Breast epithelium (tissue), 4 donors: ENCODE measurements at places on chromosomes 5 and 9. TPM values are rescaled to one million over a fixed set of nuclear protein-coding genes. Genes with fewer than 3 reads are reported as not detected.

The KIF3A gene
- total RNA-seq = 11.5 TPM

The RANBP17 gene
- 6.9 TPM for total RNA-seq

The TLR4 gene
- 23.0 TPM for total RNA-seq

- H3K36me3 ChIP-seq = no peaks in the 10 kb centered on the region
- no peak for DNase-seq
- H3K4me3 ChIP-seq = no peak overlapping the region
- H3K4me1 ChIP-seq = no peaks in the 10 kb centered on the region
- no peaks in the 10 kb centered on the region for H3K27me3 ChIP-seq
Measured at GRCh38 chr9:87441251-87441650, 56.4 kb upstream of the DAPK1 start.

GRCh38 chr5:32047056-32047455, 127.1 kb downstream of the GOLPH3 start:
- H3K27ac ChIP-seq = no peak overlapping the region
- DNase-seq = no peak
- H3K4me1 ChIP-seq = no peaks in the 10 kb centered on the region
- no peak overlapping the region for H3K4me3 ChIP-seq

DNA sequence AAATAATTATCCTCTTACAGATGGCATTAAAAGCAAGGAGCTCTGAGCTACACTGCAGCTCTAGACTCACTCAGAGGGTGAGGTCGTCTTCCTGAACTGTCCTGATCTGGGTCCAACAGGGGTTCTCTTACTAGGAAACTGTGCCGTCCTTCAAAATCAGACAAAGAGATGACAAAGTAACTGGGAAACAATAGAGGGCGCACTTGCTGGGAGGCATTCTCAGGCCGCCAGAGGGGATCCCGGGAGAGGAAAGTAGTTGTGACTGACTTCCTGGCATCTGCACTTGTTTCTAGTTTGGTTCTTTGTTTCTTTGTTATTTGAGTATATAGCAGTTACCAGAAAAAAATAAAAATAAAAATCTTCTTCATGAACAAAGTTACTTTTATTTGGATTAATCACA, 142.9 kb upstream of the MSX2 start:
- H3K4me3 ChIP-seq = no peak overlapping the region
- no peak overlapping the region for H3K27ac ChIP-seq
- H3K36me3 ChIP-seq = no peaks in the 10 kb centered on the region
- no peaks in the 10 kb centered on the region for H3K4me1 ChIP-seq
- H3K27me3 ChIP-seq = peaks cover 3% of the 10 kb centered on the region

DNA sequence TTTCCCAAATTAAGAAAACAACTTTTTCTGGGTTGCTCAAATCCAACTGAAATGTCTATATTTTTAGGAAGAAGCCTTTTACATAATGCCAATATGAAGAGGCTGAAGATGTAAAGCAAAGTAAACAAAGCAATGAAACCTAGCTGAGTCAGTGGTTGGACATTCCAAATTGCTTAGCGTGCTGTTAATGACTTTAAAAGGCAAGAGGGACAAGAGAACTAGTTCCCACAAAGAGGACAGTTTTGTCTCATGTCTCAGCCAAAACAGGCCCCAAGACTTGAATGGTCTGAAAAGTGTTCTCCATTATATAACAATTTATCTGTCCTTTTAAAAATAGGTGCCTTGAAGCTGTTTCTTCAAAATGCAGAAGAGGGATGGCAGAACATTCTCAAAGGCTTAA, 407.0 kb downstream of the ENC1 start:
- no peaks in the 10 kb centered on the region for H3K27me3 ChIP-seq
- H3K36me3 ChIP-seq = no peaks in the 10 kb centered on the region
- H3K27ac ChIP-seq = no peak overlapping the region
- DNase-seq = no peak
- no peak overlapping the region for H3K4me3 ChIP-seq

DNA sequence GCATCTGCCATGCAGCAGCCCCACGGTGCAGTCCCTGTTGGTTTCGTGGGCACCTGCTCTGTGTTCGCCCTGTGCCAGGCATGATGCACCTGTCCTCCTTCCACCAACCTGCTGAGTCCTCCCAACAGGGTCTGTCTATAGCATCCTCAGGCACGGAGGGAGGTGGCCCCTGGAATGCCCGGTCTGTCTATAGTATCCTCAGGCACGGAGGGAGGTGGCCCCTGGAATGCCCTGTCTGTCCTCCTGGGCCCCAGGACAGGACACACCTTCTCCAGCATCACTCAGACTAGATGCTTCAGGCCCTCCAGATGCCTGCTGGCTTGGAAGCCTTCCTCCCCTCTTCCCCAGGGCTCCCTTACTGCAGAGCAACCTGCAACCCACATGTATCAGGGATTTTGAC, 9.9 kb upstream of the PHYHD1 start:
- peaks cover 29% of the 10 kb centered on the region for H3K4me1 ChIP-seq
- H3K4me3 ChIP-seq = no peak overlapping the region

DNA sequence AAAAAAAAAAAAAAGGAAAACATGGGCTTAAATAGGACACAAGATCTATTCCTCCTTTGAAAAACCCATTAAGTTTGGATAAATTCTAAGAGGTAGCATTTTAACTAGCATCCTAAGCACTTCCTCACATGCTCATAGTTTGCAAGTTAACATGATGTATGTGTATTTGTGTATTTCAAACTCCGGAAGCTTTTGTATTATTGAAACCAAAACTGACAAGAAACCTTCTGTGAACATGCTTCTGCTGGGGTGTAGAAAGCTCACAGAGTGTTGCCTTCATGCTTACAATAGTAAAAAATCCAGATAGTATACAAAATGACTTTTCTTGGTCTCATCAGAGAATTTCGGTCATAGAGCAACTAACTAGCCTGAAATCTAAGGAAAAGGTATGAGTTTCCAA, 103.8 kb downstream of the SH3GL2 start:
- H3K27ac ChIP-seq = no peak overlapping the region
- no peak overlapping the region for H3K4me3 ChIP-seq
- DNase-seq = no peak
- H3K36me3 ChIP-seq = no peaks in the 10 kb centered on the region
- no peaks in the 10 kb centered on the region for H3K27me3 ChIP-seq

DNA sequence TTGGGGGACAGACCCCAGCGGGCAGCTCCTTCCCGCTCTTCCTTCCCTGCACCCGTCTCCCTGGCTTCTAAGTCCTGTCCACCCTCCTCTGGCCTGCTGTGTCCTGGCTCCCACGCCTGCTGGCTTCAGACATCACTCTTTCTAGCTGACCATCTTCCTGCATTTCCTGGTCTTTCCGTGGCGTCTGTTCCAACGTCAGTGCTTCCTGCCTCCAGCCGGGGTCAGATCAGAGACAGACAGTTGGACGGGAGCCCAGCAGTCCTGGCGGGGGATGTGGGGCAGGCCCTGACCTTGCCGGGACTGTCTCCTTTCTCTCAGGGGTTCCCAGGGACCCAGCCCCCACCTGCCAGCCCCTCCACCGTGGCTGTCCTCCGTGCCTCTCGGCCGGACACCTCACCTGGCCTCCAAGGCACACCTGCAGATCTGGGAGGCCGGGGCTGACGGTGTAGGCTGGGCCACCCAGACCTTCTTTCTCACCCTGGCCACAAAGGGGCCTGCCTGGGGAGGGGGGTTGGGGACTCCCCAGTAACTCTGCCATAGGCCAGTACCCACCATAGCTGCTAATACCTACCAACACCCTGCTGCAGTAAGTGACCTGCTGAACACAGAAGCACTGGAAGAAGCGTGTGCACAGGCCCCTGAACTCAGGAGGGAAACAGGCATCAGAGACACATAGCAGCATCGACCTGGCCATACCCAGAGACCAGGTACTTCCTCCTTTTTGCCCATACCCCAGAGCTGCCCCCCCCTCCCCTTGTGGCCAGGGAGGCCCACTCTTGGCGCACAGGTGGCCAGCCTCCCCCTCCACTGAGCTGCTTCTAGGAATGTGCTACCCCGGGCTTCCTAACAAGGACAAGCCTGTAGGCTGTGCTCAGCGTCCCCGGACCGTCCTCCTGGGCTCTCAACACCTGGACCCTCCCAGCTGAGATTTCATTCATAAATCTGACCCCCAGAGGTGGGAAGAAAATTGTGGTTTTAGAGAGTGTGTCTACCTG, 5.1 kb downstream of the NRARP start:
- peak overlapping the region; percentile 88 for H3K27ac ChIP-seq
- DNase-seq = no peak
- H3K36me3 ChIP-seq = no peaks in the 10 kb centered on the region
- H3K27me3 ChIP-seq = no peaks in the 10 kb centered on the region

DNA sequence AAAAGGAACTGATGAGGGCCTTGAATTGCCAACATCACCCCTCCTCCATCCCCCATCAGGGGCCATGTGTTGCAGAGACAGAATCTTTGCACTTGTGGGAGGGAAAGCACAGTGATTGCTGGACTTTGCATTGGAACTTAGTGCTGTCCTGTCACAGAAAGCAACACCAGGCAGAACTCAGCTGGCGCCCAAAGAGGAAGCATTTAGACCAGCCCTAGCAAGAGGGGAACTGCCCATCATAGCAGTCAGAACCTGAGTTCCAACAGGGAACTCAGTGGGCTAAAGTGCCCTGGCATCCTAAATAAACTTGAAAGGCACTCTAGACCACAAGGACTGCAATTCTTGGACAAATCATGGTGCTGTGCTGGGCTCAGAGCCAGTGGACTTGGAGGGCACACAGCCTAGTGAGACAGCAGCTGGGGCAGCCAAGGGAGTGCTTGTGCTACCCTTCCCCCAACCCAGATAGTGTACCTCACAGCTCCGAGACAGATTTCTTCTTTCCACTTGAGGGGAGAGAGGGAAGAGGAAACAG, 128.1 kb downstream of the ACTL7B start:
- H3K4me3 ChIP-seq = no peak overlapping the region
- H3K27me3 ChIP-seq = no peaks in the 10 kb centered on the region
- no peak for DNase-seq
- H3K36me3 ChIP-seq = no peaks in the 10 kb centered on the region

DNA sequence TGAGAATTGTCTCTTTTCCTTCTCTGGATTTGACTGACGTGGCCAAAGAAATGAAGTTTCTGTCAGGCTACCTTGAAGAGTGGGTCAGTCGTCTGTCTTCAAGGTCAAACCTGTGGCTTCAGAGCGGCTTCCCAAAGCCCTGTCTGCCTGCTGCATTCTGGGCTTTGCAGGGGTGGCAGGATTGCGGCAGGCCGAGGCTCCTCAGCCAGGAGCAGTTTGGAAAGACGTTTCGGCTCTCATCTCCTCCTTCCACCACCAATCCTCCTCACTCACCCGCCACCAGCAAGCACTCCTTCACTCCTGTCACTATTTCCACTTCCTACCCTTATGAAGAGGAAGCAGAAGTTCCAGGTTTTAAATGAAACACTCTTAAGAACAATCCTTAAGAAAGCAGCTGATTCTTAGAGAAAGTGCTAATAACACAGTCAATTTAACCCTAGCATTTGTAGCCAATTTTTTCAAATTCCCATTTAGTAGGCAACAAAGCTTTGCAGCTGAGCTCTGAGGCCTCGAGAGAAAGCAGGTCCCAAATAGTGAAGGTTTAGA, 351.7 kb downstream of the ZNF608 start:
- H3K4me1 ChIP-seq = no peaks in the 10 kb centered on the region
- DNase-seq = no peak
- no peaks in the 10 kb centered on the region for H3K27me3 ChIP-seq
- no peak overlapping the region for H3K27ac ChIP-seq
- no peak overlapping the region for H3K4me3 ChIP-seq
- H3K36me3 ChIP-seq = no peaks in the 10 kb centered on the region

DNA sequence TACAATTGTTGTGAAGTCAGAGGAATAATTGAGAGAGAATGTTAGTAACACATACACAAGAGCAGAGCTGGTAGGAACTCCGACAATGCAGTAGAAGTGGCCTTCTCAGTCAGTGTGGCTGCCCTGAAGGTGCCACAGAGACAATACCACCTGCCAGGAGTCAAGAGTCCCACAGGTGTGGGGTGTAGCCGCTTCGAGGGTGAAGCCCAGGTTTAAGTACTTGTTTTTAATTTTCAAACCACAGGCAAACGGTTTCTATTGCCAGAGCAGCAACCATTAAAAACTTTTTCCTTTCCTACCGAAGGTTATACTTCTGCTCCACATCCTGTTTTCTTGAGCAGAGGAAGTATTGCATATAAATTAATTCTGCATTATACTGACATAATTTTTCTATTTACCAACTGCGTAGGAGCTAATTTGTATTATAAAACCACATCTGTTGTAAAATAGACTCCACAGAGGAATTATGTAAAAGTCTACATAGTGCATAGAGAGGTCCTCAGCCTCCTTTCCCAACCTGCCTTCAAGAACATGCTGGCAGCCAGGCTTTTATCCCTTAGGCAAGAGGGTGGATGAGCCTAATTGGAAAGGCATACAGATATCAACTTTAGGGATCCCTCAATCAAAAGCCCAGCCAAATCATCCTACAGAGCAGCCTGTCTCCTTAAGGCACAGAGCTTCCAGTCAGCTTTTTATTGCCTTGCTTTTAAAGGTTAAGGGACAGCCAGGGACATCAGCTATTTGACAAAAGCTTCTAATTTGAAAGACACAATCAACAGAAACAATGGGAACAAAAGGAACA, 12.9 kb upstream of the ACTBL2 start:
- no peaks in the 10 kb centered on the region for H3K27me3 ChIP-seq
- peaks cover 6% of the 10 kb centered on the region for H3K4me1 ChIP-seq
- no peaks in the 10 kb centered on the region for H3K36me3 ChIP-seq

DNA sequence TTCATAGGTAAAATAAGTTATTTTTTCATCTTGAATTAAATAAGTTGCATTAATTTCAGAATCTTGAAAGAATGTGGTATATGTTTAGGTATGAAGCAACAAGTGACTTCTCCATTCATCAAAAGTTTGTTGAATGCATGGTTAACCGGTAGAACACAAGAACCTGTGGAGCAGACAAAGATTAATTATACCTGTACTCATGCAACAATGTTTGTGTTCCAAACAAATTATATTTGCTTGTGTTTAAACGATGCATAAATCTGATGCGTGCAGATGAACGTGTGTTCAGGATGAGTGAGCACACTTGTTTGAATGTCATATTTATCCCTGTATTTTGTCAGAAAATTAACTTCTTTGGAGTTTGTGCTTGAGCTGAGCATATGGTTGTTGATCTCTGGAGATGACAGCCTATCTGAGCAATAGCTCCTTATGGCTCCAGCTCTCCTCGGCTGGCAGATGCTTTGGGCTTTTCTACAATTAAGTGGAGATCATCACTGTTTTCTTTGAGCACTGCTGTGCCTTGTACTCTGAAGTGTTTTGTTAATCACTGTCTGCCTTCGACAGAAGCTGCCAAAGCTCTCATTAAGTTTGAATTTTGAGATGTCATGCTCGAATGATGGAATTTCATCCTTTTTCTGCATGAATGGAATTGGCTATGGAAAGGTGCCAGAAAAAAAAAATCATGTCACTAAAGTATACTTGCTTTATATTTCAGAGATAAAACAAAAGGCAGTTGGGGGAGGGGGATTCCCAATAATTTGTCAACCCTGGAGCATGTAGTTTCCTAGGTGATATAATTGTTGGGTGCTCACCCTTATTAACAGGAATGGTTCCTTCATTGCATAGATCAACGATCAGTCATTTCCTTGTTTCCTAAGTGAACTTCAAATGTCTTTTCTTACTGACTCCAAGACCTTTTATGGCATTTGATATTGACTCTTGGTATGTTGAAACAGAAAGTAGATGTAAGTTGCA, 502.5 kb upstream of the ARRDC3 start:
- no peak overlapping the region for H3K27ac ChIP-seq
- no peak for DNase-seq
- no peaks in the 10 kb centered on the region for H3K4me1 ChIP-seq
- H3K4me3 ChIP-seq = no peak overlapping the region
- no peaks in the 10 kb centered on the region for H3K36me3 ChIP-seq
